ENCODE measurements at places on chromosomes 3 and 15.

DNA sequence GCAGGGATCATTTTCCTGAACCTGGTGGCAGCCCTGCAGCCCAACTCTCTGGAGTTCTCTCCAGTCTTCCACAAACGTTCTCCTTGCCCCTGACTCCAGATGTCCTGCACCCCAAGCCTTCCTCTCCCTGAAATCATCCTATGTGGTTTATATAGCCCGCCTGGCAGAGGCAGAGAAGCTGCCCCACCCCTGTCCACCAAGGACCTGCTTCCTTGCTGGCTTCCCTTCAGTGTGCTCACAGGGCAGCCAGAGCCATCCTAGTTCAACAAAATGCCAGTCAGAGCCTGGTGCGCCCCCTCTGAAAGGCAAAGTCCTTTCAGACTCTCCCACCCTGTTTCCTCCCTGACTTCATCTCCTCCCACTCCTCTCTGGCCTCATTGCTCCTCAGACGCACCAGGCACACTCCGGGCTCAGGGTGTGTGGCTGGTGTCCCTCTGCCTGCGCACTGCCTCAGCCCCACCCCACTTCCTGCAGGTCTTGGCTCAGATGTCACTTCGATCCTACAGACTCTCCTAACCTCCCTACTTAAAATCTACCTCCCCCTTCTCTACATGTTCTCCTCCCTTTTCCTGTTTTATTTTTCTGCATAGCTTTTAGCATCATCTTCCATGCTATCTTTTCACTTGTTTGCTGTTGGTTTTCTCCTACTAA is 5.9 kb downstream of the KBTBD13 start:
- no peak for DNase-seq

DNA sequence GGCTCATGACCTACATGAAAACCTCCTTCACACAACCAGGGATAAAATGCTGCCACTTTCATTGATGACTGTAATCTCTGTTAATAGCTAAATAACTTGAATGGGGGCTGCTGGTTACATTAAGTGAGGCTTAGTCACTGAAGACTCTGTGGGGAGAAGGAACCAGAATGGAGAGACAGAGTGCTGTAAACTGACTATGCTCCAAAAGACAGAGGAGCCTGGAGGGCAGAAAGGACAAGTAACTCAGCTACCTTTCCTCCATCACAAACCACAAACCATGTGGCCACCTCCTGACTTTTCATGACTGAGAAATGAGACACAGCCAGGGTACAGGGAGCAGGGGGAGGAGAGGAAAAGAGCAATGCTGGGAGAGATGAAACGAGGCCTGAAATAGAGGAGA is 97.1 kb upstream of the TRIM42 start:
- DNase-seq = no peak

DNA sequence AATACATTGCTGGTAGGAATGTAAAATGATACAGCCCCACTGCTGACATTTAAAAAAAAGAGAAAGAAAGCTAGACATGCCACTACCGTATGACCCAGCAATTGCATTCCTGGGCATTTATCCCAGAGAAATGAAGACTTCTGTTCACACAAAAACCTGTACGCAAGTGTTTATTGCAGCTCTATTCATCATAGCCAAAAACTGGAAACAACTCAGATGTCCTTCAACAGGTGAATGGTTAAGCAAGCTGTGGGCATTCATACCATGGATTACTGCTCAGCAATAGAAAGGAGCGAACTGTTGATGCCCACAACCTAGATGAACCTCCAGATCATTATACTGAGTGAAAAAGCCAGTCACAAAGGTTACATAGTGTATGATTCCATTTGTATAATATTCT is 132.5 kb downstream of the MAP2K5 start:
- DNase-seq = no peak

GRCh38 chr3:7789324-7789723 is 712.3 kb upstream of the LMCD1 start:
- DNase-seq = no peak

GRCh38 chr15:29032229-29032625 is 146.5 kb downstream of the APBA2 start:
- no peak for DNase-seq

DNA sequence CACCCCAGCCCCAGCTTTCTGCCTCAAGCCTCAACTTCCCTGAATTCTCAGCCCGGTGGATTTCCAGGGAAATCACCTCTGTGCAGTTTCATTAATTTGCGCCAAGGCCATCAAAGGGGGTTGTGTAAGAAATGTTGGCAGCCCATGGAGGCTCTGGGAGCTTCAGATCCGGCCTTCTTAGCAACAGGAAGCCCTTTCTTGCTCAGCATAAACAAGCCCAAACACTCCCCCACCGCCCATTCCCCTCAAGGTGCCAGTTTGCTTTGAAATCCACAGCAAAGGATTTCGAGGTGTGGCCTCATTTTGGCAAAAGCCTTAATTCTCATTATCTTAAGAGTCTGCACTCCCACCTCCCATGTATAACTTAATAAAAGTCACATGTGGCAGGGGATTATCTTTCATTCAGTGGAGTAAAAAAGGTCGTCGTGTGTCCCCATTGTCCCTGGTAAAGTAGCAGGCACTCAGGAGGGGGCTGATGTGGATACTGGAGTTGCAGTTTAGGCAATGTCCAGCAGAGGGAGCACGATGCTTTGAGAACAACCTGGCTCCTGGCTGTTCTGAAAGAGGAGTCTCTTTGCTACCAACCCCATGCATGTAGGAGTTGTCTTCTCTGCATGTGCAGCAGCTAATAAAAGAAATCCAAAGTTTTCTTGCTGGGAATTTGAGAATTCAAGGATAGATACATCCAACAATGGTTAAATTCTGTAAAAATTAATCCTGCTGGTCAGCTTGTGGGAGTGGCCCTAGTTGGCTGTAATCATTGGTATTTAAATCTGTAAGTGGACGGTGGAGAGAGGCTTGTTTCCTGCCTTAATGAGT is 39.5 kb downstream of the EBLN2 start:
- DNase-seq = peak; percentile 58
